Activated CD4-positive, alpha-beta memory T cell treated with anti-CD3 and anti-CD28 coated beads for 36 hours (primary cell): ENCODE measurements at places on chromosomes 1 and 21. TPM values are rescaled to one million over a fixed set of nuclear protein-coding genes. Genes with fewer than 3 reads are reported as not detected.

The MFAP2 gene
- total RNA-seq: not detected

The PLEKHA6 gene
- 0.52 TPM for total RNA-seq

The S100A8 gene
- not detected for total RNA-seq

The OR2L8 gene
- not detected for total RNA-seq

The C21orf58 gene
- total RNA-seq: 25.8 TPM

The HNRNPCL1 gene
- total RNA-seq: not detected

The FLAD1 gene
- total RNA-seq: 45.4 TPM

The C1orf74 gene
- total RNA-seq: 3.5 TPM

The ATP1A4 gene
- not detected for total RNA-seq

The TBX15 gene
- total RNA-seq: not detected

The IFI44L gene
- 38.3 TPM for total RNA-seq

The CELA2B gene
- not detected for total RNA-seq

The PADI3 gene
- not detected for total RNA-seq

The SPRR1B gene
- not detected for total RNA-seq

The MROH7 gene
- total RNA-seq: not detected

The DYNLT5 gene
- total RNA-seq: not detected

The TSPAN1 gene
- total RNA-seq: 0.83 TPM

The GCSAML gene
- total RNA-seq: not detected

The KDM5B gene
- total RNA-seq: 39.4 TPM
